Stimulated activated CD4-positive, alpha-beta T cell treated with anti-CD3 and anti-CD28 coated beads, TNF-alpha, amount 100 ng/mL, for 4 hours (primary cell): ENCODE measurements at places on chromosomes 2 and 18.

- DNase-seq, result no peak
These were observed 83.9 kb downstream of the TPO start for GRCh38 chr2:1497122-1497611.

GRCh38 chr18:9828506-9829396 is 57.0 kb upstream of the TXNDC2 start:
- no peak for DNase-seq

DNA sequence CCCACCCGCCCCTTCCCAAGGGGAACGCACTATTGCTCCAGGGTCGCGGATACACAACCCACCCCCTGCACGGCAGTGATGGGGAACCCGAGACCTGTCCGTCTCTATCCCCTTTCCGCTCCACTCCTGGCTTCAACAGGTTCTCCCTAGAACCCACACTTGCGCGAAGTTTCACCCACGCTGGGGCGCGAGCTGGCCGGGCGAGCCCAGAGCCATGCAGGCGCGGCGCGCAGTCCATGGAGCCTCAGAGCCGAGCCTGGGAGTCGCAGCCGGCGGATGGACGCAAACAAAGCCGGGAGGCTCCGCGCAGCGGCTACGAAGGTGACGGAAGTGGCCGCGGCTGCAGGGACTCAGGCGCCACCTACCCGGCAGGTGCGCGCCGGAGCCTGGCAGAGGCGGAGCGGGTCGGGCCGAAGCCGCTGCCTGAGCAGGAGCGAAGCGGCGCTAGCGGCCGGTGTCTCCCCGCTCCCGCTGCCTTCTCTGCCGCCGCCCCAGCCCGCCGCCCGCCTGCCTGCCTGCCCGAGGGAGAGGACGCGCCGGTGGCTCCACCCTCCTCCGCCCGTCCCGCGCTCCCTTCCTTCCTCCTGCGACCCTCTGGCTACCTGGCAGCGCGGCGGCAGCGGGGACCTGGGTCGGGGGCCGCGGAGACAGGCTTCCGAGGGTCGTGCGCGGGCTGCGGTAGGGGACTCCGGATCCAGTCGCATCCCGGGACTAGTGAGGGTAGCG is 14.0 kb downstream of the ALPG start:
- DNase-seq, result no peak

GRCh38 chr2:231926761-231927565 is 767 bp upstream of the NPPC start:
- no peak for DNase-seq

- DNase-seq, result no peak
These were observed 12.6 kb downstream of the RUFY4 start for GRCh38 chr2:218081695-218082094.

GRCh38 chr2:222955008-222955407 is 94.2 kb downstream of the ACSL3 start:
- no peak for DNase-seq

DNA sequence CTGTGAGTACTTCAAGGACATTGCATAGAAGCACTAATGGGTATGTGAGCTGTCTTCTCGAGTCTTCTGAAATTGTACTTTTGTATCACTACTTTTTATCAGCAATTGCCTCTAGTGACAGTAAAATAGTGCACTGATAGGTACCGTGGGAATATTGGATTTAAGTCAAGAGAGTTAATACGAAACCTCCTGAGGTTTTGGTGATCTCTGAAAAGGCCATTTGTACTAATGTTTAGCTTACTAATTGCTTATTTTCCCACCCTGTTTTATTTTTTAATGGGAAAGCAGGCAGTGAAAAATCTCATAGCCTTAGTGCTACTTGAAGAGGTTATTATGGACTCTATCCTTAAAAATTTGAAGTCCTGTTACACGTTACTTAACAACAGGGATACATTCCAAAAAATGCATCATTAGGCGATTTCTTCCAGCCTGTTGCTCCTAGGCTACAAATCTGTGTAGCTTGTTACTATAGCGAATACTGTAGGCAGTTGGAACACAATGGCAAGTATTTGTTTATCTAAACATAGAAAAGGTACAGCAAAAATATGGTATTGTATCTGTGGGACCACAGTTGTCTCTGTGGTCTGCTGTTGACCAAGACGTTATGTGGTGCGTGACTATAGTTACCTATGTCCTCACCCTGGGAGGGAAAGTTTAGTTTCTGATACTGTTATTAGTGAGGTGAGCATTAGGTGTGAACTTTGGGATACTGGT is 65.9 kb downstream of the CAB39 start:
- DNase-seq, result no peak

- DNase-seq, result peak; percentile 31
These were observed 34.9 kb downstream of the RAB10 start for GRCh38 chr2:26068602-26069298.

DNA sequence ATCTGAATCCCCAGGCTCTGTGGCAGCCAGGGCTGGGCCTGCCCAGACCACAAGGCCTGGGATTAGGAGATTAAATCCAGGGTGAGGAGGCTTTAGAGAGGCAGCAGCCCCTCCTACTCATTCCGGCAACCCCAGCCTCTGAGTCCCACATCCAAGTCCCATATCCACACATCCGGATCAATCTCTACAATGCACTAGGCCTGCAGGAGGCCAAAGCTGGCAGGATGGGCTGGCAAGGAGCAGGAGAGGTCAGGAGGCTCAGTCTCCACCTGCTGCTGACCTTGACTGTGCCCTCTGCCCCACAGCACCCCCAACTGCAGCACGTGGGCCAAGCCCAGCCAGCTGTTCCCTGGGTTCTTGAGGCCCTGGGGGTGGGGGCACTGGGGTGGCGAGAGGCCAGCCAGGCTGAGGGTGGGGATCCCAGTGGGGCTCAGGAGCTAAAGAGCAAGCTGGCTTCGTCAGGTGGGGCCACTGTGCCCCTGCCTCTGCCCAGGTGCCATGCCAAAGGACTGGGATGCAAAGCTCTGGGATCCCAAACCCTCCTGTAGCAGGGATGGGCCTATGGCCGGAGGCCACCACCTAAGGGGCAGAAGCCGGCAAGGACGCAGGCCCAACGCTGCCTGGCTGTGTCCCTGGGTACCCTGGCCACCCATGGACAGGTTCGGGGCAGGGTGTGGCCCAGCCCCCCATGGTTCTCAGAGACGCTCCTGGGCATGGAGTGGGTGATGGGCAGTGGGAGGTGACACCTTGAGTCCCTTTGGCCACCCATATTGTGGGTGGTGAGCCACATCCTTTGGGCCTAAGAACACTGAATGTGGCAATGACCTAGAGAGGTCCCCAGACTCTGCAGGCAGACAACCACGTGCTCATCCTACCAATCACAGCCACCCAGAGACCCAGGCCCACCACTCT is 3.2 kb downstream of the KIF1A start:
- DNase-seq, result no peak

DNA sequence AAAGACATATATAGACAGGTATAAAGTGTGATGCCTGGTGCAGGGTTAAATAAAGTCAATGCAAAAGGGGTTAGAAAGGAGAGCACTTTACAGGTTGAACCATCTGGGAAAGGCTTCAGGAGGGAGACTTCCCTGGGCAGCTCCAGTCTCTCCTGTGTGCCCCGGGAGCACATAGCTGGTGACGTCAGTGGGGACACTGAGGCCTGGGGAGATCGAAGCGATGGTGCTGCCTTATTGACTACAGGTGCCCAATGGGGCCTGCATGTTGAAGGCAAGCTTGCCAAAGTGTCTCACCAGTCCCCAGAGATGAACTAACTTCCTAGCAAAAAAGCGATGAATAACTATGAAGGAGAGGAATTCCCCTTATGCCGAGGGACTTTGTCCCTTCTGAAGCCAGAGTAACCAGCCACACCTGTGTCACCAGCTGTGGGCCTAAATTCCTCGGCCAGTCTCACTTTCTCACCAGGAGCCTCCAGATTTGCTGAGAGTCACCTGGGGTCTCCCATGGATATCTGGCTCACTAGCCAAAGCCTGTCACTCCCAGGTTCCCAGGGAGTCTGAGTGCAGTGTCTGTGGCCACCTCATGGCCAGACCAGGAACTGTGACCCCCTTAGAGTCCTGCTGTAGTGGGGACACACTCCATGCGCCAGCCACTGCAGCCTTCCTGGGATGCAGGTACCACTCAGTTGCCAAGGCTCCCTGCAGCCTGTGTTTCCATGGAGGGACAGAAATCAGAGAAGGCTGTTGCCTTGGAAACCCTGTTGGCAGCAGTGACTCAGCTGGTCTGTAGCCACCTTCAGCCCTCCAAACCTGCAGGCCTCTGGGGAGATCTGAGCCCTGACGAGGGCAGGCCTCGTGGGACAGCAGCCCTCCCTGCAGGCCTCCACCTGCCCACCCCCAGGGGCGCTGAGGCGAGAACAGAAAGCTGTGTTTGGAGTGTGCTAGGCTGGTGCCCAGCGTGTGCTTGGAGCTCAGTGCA is 128.7 kb downstream of the CTIF start:
- no peak for DNase-seq

- no peak for DNase-seq
These were observed 46.8 kb upstream of the ANXA4 start for GRCh38 chr2:69694894-69695849.

DNA sequence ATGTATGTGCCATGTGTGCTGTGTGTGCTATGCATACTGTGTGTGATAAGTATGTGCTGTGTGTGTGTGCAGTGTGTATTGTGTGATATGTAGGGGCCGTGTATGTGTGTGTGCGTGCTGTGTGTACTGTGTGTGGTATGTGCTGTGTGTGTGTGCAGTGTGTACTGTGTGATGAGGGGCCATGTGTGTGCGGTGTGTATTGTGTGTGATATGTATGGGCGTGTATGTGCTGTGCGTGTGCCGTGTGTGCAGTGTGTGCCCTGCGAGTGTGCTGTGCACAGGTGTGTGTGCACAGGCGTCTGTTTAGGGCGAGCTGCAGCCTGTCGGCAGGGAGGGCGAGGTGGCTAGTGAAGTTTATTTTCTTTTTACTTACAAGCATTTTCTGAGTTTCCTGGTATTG is 16.1 kb downstream of the SNORC start:
- DNase-seq, result no peak
